Skeletal muscle cell (primary cell): ENCODE measurements at places on chromosomes 2 and 18.

- DNase-seq, result no peak
Measured at GRCh38 chr2:211437396-211437795, 881.0 kb downstream of the CPS1 start.

DNA sequence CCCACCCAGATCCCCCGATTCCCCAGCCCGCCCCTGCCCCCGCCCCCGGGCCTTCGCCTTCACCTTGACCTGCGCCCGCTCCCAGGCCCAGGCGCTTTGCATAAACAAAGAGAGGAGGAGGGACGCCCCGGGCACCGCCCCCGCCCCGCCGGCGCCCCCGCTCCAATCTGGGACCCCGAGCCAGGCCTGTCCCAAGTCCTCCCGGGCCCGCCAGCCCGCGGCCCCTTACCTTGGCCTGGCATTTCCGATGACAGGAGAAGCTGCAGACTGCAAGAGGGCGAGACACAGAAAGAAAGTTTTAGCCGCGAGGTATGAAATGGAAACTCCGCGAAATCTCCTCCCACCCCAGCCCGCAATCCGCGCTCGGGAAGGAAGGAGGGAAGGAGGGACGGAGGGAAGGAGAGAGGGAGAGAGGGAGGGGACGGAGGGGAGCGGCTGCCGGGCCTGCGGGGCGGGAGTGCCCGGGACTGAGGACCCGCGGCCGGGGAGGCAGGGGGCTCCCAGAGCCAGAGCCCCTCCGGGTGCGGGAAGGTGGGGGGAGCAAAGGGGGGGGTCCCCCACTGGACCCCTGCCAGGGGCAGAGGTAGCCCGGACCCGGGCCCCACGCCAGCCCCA, 24.2 kb downstream of the TNS1 start:
- no peak for DNase-seq

- no peak for DNase-seq
Measured at GRCh38 chr2:229350117-229350805, 79.2 kb upstream of the PID1 start.

- no peak for DNase-seq
Measured at GRCh38 chr2:205814039-205814364, 131.7 kb downstream of the NRP2 start.

DNA sequence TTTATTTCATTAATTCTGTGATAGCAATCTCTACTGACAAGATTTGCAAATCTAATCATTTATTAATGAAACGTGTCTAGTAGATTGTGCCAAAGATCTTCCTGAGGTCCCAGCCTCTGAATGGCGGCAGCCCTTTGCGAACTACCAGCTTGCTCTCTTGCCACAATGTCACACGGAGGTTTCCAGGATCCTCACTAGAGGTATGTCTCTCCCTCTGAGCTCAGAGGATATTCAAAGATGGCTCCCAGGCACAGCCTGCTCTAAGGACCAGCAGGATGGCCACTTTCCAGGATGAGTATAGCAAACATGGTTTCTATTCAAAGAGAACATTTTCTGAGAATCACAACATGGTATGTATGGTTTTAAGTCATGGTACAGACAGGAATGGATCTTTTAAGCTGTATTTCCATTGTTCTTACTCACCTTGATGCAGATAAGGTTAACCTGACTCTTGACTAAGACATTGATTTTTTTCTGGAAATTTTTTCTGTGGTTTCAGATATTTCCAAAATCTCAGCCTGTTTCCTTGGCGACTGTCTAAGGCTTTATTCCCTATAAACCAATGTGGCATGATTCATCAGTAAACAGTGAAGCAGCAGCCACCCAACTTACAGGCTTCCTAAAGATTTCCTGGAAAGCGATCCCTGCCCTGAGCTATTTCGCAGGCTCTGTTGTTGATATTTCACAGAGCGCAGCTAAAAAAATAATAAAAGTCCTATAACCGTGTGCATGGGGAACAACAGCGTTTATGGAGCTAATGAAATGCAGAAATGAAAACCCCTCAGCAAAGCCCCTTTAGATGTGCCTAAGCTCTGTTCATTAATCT, 54.1 kb upstream of the KLF7 start:
- peak; percentile 72 for DNase-seq

DNA sequence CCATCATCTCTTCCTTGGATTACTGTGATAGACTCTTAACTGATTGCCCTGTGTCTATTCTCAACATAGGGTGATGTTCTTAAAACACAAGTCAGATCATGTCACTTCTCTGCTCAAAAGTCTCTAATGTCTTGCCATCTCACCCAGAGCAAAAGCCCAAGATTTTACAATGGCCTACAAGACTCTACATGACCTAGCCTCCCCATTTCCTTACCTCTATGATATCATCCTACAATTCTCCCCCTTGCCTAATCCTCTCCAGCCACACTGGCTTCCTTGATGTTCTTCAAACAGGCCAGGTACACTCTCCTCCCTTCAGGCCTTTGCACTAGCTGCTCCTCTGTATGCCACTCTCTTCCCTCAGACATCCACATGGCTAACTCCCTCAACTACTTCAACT, 55.1 kb downstream of the ROCK1 start:
- DNase-seq, result no peak

DNA sequence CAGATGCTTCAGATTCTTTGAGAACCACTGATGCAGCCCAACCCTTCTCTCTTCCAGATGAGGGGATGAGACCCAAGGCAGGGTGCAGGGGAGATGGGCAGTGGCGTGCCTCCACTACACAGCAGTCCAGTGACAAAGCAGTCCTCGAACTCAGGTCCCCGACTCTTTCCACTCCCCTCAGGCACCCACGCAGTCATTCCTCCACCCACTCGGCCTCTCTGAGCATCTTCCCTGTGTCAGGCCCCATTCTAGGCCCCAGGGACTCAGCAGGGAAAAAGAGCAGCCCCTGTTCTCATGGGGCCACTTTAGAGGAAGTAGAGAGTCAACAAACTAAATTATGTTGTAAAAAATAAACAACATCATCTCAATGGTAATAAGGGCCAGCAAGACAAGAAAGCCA, 15.2 kb downstream of the KCNK3 start:
- no peak for DNase-seq

- DNase-seq, result no peak
Measured at GRCh38 chr2:203799908-203800307, 67.7 kb upstream of the CTLA4 start.

DNA sequence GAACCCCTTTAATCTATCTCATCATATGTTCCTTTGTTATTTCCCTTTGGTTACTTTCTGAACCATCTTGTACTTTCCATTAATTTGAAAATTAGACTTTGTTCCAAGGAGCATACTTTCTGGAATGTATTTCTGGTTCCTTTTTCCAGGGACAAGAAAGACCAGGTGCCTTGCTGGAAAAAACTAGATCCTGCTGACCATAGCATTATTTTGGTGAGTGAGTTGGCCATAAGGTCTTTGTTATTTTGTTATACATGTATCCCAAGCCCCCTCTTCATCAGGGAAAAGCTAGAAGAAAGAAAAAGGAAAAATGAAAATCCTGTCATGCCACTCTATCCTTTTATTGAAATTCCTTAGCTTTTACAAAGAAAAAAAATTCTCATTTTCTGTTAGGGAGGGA, 228.1 kb upstream of the TFPI start:
- DNase-seq, result no peak

DNA sequence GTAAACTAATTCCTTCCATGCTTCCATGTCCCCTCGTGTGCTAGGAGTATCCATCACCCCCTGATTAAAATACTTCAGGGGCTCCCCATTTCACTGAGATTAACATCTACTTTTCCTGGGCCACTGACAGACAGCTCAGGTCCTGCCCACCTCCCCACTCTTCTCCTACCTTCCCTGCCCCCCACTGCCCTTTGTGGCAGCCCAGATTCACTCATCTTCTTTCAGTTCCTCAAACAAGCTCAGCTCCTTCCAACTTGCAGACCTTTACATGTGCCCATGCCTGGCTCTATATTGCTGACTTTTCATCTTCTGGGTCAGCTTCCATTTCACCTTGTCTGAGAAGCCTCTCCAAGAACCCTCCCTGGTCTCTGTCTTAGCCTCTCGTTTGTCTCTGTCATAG, 12.0 kb downstream of the RUFY4 start:
- no peak for DNase-seq

- DNase-seq, result peak; percentile 84
Measured at GRCh38 chr2:111918383-111918806, 20.0 kb downstream of the MERTK start.
